ENCODE measurements at places on chromosomes 2 and 18. TPM values are rescaled to one million over a fixed set of nuclear protein-coding genes. Genes with fewer than 3 reads are reported as not detected.

The ANKRD30B gene
- 0.04 TPM for total RNA-seq

The TDRD15 gene
- total RNA-seq: not detected

The BUB1 gene
- 0.17 TPM for total RNA-seq

The NEU4 gene
- 10.7 TPM for total RNA-seq

The LRRC30 gene
- 8.2 TPM for total RNA-seq

The PLGLB1 gene
- 1.1 TPM for total RNA-seq

DNA sequence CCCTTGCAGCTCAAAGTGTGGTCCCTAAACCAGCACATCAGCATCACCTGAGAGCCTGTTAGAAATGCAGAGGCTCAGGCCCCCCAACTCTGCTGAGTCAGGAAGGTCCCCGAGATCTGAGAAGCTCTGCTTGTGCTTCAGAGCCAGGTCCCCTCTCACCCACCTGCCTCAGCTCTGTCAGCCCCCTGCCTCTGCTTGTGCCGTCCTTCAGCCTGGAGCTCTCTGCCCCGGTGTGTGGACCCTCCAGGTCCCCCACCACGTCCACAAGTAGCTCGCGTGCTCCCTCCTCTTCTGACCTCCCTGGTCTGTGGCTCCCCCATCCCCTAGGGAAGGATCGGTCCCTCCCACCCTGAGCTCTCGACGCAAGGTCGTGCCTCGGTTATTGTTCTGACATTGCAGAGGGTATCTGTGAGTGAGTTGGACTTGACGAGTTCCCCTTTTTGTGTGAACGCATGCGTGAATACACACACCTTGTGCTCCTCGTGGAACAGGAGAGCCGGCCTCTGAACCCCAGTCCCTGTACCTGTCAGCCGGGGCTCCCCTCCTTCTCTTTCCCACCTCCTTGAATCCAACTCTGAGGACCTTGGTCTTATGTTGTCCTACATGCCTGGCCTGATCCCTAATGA is 75.5 kb upstream of the TAF1B start:
- no peaks in the 10 kb centered on the region for H3K27me3 ChIP-seq
- no peak overlapping the region for H3K4me3 ChIP-seq
- no peaks in the 10 kb centered on the region for H3K36me3 ChIP-seq
- H3K27ac ChIP-seq: no peak overlapping the region

DNA sequence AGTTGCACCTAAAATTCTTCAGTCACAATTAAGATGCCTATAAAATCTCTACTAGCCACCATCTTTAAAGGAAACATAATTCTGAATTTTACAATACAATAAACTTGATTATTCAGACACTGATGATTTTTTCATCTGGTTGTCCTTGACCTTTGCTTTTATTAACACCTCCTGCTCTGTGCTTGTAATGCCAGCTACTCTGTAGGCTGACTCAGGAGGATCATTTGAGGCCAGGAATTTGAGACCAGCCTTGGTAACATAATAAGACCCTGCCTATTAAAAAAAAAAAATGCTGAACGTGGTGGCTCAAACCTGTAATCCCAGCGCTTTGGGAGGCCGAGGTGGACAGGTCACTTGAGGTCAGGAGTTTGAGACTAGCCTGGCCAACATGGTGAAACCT is 38.3 kb downstream of the HAT1 start:
- no peak overlapping the region for H3K27ac ChIP-seq
- H3K27me3 ChIP-seq: no peaks in the 10 kb centered on the region
- no peak for DNase-seq

DNA sequence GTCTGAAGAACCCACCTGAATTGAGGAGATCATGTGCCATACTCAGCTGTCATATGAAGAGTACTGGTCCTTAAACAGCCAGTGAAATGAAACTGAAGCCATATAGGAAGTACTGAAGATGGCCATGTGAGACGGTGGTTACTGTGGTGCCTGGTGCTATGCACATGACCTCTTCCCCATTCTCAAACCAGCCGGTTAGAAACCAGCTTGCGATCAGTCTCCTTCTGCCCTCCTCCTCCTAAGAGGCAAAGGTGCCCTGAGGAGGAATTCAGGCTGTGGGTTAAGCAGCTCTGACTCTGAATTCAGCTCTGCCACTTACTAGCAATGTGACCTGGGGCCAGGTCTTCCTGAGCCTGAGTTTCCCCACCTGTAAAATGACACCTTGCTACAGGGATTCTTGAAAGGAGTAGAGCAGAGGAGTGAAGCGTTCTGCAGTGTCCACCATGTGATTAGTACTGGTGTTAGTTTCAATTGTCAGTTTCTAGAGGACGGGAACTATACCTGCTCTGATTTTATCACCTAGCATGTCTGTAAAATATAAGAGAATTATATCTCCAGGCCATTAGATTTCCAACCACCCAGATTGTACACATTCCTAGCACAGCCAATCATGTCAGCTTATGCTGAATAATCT is 5.1 kb downstream of the FECH start:
- peaks cover 10% of the 10 kb centered on the region for H3K4me1 ChIP-seq
- H3K36me3 ChIP-seq: peaks cover 6% of the 10 kb centered on the region
- no peaks in the 10 kb centered on the region for H3K27me3 ChIP-seq
- DNase-seq: no peak
